Ascending aorta (tissue), 2 donors: ENCODE measurements at places on chromosomes 5 and 9. TPM values are rescaled to one million over a fixed set of nuclear protein-coding genes. Genes with fewer than 3 reads are reported as not detected.

GRCh38 chr5:172678902-172679301, 37.8 kb downstream of the NEURL1B start:
- DNase-seq: no peak

GRCh38 chr5:61640179-61641021, 308.3 kb downstream of the ZSWIM6 start:
- DNase-seq: no peak

GRCh38 chr5:52925001-52925400, 64.2 kb upstream of the ITGA2 start:
- DNase-seq: no peak

Gene FBP2
- not detected for total RNA-seq

Gene FOXD4L3
- total RNA-seq: not detected

Gene SLC6A7
- total RNA-seq: not detected

Gene TRIO
- 262 TPM for total RNA-seq

Gene MEIKIN
- not detected for total RNA-seq

Gene PCDHB2
- 1.4 TPM for total RNA-seq
